ENCODE measurements at places on chromosomes 16 and 17. TPM values are rescaled to one million over a fixed set of nuclear protein-coding genes. Genes with fewer than 3 reads are reported as not detected.

GAS7 gene
- 18.4 TPM for total RNA-seq

ALOX15B gene
- 0.20 TPM for total RNA-seq

CLEC18C gene
- 0.20 TPM for total RNA-seq

IL34 gene
- total RNA-seq = 0.59 TPM

CX3CL1 gene
- not detected for total RNA-seq

IL21R gene
- 4.7 TPM for total RNA-seq

IRX6 gene
- not detected for total RNA-seq

CCL3 gene
- total RNA-seq = not detected

NPTX1 gene
- total RNA-seq = 0.73 TPM

RANBP10 gene
- 5.1 TPM for total RNA-seq

KRT27 gene
- total RNA-seq = not detected

HID1 gene
- not detected for total RNA-seq

SIAH1 gene
- total RNA-seq = 18.2 TPM

ACSM5 gene
- 8.5 TPM for total RNA-seq

CD300LD gene
- total RNA-seq = not detected

ANKFN1 gene
- not detected for total RNA-seq

SPATA20 gene
- 79.0 TPM for total RNA-seq

RASD1 gene
- total RNA-seq = 17.6 TPM

MYH10 gene
- 37.1 TPM for total RNA-seq

RAMP2 gene
- total RNA-seq = 0.73 TPM

VPS35 gene
- total RNA-seq = 94.1 TPM

NPIPB6 gene
- total RNA-seq = not detected

CA5A gene
- not detected for total RNA-seq

SLC6A2 gene
- total RNA-seq = not detected

SPATA32 gene
- total RNA-seq = not detected

GNGT2 gene
- not detected for total RNA-seq

SHCBP1 gene
- total RNA-seq = 16.2 TPM

ABI3 gene
- total RNA-seq = under 0.01 TPM

OR3A3 gene
- total RNA-seq = not detected

NHLRC4 gene
- total RNA-seq = 0.59 TPM

TLCD3A gene
- 33.2 TPM for total RNA-seq

C16orf92 gene
- not detected for total RNA-seq

STUB1 gene
- 129 TPM for total RNA-seq

RRAD gene
- total RNA-seq = 1.5 TPM

ABCC11 gene
- under 0.01 TPM for total RNA-seq

HS3ST3A1 gene
- total RNA-seq = 9.9 TPM

CHRNE gene
- total RNA-seq = 0.37 TPM

TMEM88 gene
- 0.20 TPM for total RNA-seq

KIF19 gene
- total RNA-seq = not detected

CCR7 gene
- not detected for total RNA-seq

CES4A gene
- 1.4 TPM for total RNA-seq

DNAH9 gene
- total RNA-seq = under 0.01 TPM

IRX5 gene
- total RNA-seq = 5.3 TPM

MYH11 gene
- total RNA-seq = not detected

CD300C gene
- total RNA-seq = not detected

EVPLL gene
- not detected for total RNA-seq

RPL27 gene
- total RNA-seq = 1,167 TPM

Data from subcutaneous preadipocyte (primary cell).